ENCODE measurements at places on chromosomes 12 and 14.

GRCh38 chr14:101735453-101735852 lies 26.1 kb upstream of the PPP2R5C start:
- no peak for DNase-seq

GRCh38 chr14:91243074-91243471 lies 1.4 kb downstream of the GPR68 start:
- DNase-seq, result no peak

DNA sequence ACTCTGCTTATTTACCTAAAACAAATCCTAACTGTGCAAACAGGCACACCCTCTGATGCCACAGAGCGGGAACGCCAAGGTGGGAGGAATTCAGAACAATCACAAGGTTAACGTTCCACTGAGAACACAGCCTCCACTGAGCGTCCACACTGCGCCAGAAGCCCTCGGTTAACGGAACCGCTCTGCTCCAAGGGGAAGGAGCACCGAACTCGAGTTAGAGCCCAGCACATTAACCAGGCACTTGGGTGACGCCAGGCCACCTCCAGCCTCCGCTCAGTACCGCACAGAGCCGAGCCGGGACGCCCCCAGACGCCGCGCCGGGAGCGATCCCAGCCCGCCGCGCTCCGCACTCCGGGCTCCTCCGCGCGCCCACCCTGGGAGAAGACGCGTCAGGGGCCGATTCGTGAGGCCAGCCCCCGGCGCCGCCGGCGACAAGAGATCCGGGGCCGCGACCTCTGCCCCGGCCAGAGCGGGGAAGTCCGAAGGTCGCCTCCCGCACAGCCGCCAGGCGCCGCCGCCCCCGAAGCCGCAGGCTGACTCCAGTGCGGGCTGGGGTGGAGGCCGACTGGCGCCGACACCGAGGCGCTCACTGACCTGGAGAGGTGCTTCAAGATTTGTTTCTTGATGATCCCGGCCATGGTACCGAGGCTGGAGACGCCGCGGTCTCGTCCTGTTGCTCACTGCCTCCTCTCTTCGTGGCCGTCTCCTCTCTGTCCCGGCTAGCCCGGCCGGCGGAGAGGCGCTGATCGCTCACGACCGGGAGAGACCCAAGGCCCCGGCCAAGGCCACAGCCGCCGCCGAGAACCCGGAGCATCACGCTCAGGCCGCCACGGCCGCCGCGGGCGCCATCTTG lies 450 bp downstream of the BLTP3B start:
- DNase-seq, result no peak

- DNase-seq, result no peak
Measured at GRCh38 chr12:47280543-47281300, 201.0 kb upstream of the AMIGO2 start.

- no peak for DNase-seq
Measured at GRCh38 chr12:21330682-21331253, 3.9 kb downstream of the SLCO1A2 start.

DNA sequence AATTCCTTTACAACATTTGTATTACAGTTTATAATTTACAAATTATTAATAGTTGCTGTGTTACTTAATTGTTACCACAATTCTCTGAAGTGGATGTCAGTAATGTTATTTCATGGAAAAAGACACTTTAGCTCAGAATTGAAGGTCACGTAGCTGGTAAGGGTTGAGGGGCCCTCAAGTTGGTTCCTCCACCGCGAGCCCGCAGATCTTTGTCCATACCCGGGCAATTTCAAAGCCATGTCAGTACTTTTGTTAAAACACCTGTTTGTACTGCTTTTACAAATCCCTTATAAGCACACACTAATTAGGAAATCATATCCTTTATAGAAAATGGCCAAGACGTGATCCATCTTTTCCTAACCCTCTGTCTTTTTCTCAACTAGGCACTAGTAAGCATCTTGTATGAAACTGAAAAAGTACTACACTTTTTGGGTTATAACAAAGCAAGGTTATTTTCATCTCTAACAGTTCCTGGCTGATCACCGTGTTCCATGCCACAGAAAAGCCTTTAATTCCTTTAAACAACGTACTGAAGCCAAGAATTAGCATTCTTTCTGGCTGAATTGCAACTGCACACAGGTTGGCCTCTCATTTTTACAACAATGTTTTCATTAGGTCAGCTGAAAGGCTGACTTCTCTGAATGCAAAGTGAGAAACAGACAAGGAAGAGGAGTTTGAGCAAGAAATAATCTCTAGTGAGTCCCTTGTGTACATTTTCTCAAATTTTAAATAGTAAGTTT lies 76.1 kb downstream of the CNTN1 start:
- DNase-seq, result no peak

DNA sequence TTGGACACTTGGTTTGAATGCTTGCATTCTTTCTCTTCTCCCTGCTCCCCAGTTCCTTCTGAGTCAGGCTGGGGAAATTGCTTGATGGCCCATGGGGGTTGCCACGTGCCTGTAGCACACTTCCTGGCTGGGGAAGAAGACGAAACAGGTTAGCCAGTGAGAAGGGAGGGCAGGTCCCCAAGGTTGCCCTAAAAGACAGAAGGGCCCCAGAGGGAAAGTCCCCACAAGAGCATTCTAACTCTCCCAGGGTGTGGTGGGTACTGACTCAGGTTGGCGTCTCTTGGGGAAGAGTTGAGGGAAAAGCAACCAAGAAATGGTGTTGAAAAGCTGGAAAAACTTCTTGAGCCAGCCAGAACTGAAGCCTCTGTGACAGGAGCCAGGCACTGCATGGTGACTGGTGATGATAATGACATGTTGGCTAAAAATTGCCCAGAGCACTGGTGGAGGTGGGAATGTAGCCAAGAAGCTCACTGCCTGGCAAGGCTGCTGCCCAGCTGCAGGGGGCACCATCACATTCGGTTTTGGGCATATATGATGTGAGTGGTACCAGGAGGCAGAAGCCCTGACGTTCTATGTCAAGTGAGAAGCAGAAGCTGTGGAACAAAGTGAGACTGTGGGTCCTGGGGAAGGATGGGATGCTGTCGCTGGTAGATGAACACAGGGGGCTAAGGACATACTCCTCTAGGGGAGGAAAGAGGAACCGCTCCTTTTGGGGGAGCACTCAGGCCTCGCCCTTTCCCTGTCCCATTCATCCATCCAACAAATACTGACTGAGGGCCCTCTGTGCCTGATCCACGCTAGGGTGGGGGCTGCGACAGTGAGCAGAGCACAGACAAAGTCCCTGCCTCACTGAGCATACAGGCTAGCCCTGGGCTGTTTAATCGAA lies 8.1 kb upstream of the RABGGTA start:
- DNase-seq, result no peak

- DNase-seq, result no peak
Measured at GRCh38 chr12:31899109-31899508, 60.1 kb upstream of the RESF1 start.

GRCh38 chr12:42741771-42742510 lies 152.4 kb upstream of the PRICKLE1 start:
- no peak for DNase-seq

GRCh38 chr12:6703631-6704030 lies 3.0 kb upstream of the PIANP start:
- no peak for DNase-seq

GRCh38 chr14:68791078-68791901 lies 1.6 kb downstream of the ZFP36L1 start:
- DNase-seq, result no peak

GRCh38 chr12:2922329-2922728 lies 31.6 kb downstream of the TULP3 start:
- DNase-seq, result no peak

DNA sequence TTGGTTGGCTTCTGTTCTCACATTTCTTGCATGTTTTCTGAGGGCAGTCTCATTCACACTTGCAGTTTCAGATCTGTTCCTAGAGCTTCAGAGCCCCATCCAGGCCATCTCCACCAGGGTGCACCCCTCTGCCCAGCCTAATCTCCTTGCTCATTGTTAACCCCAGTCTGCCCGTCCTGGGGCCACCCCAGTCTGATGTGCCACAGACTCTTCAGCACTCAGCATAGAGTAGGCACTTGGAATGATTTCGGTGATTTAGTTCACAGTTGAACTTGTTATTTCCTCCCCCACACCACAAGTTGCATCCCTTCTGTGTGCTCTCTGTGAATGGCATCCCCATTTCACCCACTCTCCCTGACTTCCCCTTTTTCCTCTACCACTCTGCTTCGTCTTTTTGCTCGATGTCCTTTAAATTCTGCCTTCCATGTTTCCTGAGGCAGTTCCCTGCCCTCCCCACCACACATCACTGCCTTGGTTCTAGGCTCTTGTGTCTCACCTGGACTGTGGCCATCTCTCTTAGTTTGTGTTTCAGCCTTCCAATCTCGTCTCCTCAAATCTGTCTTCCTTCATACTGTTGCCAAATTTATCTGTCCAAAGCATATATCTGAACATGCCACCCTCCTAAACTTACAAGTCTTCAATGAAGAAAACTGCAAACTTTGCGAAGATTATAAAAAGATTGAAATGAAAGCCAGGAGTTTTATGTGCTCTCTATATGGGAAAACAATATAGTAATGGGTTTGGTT lies 41.5 kb downstream of the ANO6 start:
- no peak for DNase-seq

- no peak for DNase-seq
Measured at GRCh38 chr12:47085815-47086252, 6.1 kb upstream of the AMIGO2 start.

DNA sequence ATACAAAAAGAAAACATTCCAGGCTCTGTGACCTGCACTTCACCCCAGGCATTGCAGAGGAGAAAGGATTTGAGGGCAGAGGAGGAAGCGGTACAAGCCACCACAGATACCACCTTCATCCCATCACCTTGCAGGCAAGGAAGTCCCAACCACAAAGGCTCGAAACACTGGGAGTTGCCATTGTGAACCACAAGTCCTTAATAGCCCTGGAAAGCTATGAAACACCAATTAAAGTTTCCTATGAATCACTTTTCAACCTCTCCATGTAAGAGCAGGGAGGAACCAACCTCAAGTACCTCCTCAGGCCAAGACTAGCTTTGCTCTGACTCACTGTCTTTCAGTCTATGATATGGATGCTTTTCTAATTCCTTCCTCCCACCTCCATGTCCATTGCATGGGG lies 27.0 kb downstream of the MAP3K9 start:
- no peak for DNase-seq

DNA sequence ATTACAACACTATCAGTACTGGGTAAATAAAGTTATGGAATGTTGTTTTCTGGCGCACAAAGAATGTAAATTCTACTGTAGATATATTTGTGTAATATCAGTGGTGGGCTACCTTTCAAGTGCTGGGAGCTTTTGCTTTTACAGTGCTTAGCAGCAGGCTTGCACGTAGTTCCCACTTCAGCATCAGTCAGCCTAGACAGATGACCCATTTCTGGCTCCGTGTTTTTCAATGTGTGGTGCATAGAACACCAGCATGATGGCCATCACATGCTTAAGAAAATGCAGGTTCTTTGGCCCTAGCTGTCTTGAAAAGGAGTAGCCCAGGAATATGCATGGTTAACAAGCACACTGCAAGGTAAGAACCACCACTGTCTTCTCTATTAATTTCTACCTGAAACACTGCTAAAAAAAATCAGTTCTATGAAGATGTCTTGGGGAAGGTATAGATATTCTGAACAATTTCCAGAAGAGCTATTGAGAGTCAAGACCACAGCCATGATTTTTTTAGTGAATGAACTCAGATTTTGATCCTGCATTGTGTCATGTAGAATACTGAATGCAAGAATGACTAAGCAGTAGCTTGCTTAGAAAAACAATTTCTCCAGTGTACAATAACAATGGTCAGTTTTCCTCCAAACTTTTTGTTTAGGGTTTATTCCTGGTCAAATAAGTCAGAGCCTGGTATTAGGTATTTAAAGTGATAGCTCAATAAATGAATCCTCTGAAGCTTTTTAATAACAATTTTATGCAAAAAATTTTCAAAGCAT lies 195.7 kb downstream of the AKAP6 start:
- no peak for DNase-seq

DNA sequence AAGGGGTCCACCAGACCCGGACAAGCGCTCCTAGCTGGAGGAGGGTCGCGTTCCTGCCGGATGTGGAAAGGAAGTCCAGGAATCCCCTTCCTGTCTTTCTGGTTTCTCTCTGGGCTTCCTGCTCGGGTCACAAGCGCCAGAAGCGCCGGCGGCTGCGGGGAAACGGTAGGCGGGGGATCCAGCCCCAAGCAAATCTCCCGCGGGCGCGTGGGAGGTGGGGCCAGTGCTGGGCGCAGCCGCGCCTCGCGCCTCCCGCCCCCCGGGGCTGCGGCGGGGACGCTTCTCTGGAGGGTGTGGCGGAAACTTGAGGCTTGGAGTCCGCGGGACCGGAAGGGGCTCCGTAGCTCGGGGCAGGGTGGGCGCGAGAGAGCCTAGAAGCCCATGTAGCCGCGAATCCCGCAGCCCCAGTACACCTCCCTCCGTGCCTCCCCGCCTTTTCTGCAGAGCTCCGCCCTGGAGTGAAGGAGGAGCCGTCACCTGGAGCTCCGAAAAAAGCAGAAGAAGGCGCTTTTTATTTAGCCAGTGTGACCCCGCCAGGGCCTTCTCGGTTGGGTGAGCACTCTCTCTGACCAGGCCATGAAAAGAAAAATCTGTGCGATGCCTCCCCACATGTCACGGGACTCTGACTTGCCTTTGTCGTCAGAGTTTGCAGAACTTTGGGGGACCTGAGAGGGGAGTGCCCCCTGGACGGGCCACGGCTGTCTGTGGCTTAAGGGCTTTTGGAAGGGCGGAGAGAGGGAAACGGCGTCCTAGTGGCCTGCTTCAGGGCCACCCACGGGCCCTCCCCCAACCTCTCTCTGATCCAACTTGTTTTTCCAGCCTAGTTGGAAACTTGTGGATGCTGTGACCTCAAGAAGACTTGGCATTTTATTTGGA lies 21.4 kb upstream of the CLEC2D start:
- DNase-seq, result peak; percentile 80

- DNase-seq, result no peak
Measured at GRCh38 chr14:70097576-70098249, 91.0 kb downstream of the SLC8A3 start.

- no peak for DNase-seq
Measured at GRCh38 chr14:80567905-80568536, 356.7 kb upstream of the DIO2 start.

GRCh38 chr12:60441577-60441976 lies 845.7 kb downstream of the SLC16A7 start:
- DNase-seq, result no peak

DNA sequence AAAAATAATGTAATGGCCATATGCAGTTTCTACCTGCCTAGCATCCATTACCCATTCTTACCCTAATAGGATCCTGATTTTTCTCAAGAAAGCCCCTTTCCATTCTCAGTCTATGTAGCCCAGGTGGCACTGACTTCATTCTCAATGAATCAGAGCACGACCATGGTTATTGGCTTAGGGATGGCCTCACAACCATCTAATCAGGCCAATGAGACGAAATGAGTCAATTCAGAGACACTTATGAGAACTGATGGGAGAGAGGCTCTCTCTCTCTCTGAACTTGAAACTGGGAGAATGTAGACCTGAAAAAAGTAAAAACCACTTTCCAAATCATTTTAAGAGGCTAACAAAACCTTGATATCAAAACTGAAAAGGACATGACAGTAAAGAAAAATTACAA lies 45.3 kb upstream of the OXA1L start:
- DNase-seq, result no peak

DNA sequence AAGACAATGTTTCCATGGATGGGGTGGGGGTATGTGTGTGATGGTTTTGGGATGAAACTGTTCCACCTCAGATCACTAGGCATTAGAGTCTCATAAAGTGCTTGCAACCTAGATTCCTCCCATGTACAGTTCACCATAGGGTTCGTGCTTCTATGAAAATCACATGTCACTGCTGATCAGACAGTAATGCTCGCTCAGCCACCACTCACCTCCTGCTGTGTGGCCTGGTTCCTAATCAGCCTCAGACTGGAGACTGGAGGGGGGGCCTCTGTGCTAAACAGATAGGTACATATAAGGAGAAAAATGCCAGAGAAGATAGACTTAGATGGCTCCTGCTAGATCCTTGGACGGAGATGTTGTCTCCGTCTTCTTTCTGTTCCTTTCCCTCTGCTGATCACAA lies 1296.9 kb upstream of the SEL1L start:
- no peak for DNase-seq
